Effector memory CD8-positive, alpha-beta T cell (primary cell): ENCODE measurements at places on chromosomes 2 and 18.

DNA sequence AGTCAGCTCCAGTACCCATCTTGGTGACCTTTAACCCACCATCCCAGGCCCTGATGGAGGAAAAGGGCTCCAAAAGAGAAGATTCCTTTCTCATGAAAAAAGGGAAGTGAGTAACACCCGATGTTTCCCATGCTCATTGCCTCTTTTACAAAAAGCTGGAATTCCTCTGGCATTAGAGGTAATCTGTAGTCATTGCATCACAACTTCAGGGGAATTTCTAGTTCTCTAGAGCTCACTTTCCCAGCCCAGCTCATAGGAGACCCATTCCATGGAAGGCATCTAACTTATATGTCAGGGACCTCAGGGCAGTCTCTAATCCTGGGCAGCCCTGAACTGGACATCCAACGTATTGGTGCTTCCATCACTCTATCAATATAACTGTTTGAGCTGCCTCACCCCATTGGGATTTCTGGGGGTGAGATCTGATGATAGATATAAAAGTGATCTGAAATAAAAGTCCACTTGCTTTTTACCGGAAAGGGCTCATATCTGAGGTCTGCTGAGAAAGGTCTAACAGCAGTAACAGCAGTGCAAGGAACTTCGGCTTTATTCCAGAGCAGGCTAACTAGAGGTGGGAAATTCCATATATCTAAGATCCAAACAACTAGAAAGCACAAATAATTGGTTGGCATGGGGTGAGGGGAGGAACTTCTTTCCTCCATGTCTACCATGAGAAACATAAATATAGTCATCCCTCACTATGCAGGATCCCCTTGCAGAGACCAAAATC is 106.1 kb downstream of the ETAA1 start:
- DNase-seq = no peak

DNA sequence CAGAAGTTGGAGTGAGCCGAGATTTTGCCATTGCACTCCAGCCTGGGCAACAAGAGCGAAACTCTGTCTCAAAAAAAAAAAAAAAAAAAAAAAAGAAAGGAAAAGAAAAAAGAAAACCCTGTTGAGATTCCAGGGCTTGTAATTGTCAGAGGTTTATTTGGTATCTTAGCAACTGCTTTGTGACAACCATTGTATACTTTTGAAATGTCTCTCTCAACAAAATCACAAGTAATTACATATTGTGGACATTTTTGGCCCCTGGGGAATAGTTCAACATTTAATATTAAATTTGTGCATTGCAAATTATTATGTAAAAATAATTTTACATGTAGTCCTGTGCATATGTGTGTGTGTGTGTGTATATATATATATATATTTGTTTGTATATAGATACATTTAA is 270.8 kb downstream of the GALNT13 start:
- DNase-seq = no peak

- no peak for DNase-seq
Measured at GRCh38 chr2:134301099-134301927, 47.4 kb downstream of the MGAT5 start.

GRCh38 chr2:175575346-175576258 is 394.1 kb upstream of the ATP5MC3 start:
- DNase-seq = peak; percentile 21

DNA sequence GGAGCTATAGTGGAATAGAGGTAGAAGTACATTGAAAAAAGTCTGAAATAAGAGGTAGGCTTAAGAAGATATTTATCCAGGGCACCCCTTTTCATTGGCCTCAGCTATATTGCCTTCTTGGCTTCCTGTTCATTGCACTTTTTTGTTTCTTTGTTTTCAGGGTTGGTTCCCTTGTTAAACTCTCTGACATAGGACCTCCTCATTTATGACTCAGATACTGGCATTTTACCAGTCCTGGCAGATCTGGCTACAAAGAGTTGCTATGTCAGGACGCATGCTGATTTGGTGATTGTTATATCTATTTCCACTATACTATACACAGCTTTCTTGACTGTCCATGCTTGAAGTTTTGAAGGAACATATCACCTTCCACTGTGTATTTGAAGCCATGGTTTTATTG is 60.0 kb downstream of the GCA start:
- no peak for DNase-seq

DNA sequence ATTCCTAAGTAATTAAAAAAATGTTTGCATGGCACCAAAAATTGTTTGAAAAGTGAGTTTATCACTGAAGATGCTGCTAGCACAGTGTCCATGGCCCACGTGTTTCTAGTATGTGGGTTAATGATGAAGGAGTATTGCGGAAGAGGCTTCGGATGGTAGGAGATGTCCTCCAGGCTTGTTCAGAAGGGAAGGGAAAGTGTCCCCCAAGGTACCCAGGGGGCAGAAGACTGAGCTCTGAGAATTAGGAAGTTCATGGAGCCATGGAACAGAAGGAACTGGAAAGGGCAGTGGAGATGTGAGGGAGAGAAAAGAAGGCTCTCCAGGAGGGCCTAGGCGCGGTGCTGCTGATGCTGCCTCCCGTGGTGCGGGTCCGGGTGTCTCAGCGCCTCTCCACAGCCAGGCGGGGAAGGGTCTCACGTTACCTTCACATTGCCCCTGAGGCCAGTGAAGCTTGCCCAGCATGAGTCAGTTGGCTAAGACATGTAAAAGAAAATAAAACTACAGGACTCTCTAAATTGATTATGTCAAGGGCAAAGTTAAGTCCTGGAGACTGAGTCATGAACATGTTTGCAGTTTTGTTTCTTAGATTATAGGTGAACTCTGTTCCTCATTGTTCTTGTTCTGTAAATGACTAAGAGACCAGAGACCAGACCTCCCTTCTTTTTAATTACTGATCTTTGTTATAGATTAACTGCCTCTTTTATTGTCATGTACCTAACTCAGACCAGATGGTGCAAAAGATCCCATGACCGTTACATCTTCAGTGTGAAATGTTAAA is 89.0 kb downstream of the MTCL1 start:
- no peak for DNase-seq

GRCh38 chr2:237692601-237693290 is 65.4 kb downstream of the LRRFIP1 start:
- no peak for DNase-seq

- no peak for DNase-seq
Measured at GRCh38 chr2:236538242-236538641, 31.4 kb upstream of the ACKR3 start.

- no peak for DNase-seq
Measured at GRCh38 chr18:70452501-70452900, 163.7 kb downstream of the SOCS6 start.

GRCh38 chr18:74463254-74463653 is 6.1 kb upstream of the DIPK1C start:
- DNase-seq = no peak

- DNase-seq = peak; percentile 23
Measured at GRCh38 chr2:30226144-30227032, 4.9 kb upstream of the LBH start.

GRCh38 chr2:148813603-148814065 is 61.4 kb upstream of the KIF5C start:
- DNase-seq = peak; percentile 60

GRCh38 chr2:100801402-100801801 is 18.5 kb upstream of the NPAS2 start:
- DNase-seq = no peak

DNA sequence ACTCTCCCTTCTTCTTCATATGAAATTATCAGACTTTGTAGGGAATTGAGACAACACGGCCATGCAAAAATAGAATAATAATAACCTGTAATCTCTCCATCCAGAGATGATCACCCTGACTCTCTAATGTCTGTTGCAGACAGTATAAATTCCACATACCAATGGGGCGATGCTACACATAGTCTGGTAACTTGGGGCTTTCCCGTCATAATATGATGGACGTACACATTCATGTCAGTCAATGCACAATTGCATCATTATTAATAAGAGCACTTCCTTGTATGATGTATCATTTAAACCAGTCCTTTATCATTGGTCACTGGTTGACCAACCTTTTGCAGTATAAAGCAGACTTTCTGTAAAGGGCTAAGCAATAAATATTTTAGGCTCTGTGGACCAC is 39.5 kb upstream of the SCLY start:
- DNase-seq = no peak

DNA sequence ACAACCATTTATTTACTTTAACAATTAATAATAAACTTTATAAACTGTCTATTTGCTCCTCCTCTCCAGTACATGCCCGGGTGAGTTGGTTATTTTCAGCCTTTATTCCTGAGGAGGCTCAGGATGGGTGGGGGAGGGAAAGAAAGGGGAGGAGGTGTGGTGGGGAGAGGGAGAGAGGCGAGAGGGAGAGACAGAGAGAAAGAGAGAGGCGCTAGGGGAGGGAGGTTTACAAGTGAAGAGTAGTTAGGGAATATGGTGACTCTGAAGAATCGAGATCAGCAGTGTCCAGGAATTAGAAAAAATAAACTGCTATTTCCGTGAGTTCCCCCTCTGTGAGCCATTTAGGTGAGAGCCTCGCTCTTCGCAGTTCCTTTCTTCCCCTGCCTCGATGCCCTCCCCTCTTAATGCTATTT is 138.9 kb downstream of the MEIS1 start:
- DNase-seq = no peak

DNA sequence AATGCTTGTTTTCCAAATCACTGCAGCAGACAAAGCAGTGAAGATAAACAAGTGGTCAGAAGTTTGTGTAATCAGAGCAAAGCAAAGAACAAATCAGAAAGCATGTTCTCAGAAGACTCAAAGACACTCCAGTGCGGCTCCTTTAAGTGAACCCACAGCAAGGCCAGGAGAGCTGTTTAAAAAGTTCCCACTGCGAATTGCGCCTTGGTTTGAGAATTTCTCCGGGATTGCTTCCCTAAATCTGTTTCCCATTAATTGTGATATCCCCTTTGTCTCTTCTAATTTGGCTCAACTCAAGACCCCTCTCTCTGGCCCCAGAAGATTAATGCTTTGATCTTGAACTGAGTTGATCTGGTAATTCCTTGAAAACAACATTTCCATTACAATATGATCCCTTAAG is 122.4 kb upstream of the BCL2L11 start:
- no peak for DNase-seq

- no peak for DNase-seq
Measured at GRCh38 chr18:24231773-24232735, 93.2 kb downstream of the CABYR start.

- DNase-seq = no peak
Measured at GRCh38 chr2:129396980-129397599, 582.4 kb upstream of the RAB6C start.

GRCh38 chr2:229137639-229138038 is 133.4 kb downstream of the PID1 start:
- DNase-seq = no peak

GRCh38 chr18:32298171-32298667 is 108.4 kb downstream of the MEP1B start:
- DNase-seq = no peak

- no peak for DNase-seq
Measured at GRCh38 chr2:152097290-152097800, 1.5 kb downstream of the CACNB4 start.
